ENCODE measurements at places on chromosomes 5 and 9.

DNA sequence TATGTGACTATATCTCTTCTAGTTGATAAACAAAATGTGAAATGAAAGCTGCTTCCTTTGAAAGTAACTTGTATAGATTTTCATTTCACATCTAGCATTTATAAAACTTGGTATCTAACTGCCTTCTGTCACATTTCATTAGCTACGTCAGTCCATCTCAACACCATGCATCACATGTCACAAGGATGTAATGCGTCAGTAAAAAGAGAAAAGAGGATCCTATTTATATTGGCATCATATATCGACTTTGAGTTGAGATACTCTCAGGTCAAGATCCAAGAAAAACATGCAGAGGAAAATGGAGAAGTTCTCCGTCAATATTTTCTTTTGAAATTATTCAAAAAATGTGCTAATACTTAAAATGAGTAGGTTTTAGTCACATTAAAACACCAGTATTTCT lies 1211.2 kb downstream of the EFNA5 start:
- DNase-seq, result no peak

DNA sequence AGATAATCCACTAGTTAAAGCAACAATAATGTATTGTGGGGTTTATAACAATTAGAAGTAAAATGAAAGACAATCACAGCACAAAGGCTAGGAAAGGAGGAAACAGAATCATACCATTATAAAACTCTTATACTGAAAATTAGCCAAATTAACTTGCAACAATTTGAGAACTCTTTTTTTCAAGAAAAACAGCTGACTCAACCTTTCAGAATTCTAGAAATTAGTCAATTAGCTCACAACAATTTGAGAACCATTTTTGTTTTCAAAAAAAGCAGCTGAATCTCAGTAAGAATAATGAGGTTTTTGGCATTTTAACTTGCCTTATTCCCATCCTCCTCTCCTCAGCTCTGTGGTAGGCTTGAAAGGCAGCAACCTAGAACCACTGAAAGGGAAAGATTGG lies 269.9 kb downstream of the NPR3 start:
- DNase-seq, result no peak

- peak; percentile 48 for DNase-seq
Measured at GRCh38 chr9:88988796-88989641, 2.2 kb upstream of the S1PR3 start.

DNA sequence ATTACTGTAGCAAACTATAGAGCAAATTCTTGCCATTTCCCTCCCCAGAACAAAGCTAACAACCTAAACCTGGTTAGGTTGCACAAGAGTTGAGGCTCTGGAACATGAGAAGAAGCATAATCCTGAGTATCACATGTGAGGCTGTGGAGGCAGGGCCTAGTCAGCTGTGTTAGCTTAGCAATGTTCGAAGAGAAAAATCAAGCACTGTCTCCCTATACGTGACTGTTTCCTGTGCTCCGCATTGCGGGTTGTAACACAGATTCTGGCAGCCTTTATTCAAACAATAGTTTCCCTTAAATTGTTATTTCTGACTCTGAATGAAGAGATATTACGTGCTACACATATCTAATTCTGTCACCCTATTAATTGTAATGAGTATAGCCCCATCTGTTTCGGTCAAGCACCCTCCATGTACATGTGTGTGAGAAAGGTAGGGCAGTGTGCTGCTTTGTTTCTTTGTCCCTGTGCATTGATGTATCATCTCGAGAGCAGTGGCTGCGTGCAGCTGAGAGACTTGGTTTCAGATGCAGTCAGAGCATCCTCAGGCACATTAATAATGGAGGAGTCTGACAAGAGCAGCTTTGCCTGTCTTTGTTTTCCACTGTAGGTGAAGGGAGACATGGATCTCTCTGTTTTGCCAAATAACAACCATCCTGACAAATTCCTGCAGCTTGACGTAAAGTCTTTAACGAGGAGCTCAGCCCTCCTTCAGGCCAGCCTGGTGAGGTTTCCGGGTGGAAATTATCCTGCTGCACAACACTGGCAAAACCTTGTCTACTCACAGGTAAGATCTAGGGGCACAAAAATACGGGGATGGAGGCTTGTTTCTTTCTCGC lies at the start of gene MINAR2:
Gene MINAR2, plus strand, starts transcription at position 523 of the 836 bp plus-strand sequence. Its CDS starts 97 bp downstream, at position 620.
- DNase-seq, result no peak

All from fibroblast of skin of right biceps (primary cell).